ENCODE measurements at places on chromosomes 11 and 22.

DNA sequence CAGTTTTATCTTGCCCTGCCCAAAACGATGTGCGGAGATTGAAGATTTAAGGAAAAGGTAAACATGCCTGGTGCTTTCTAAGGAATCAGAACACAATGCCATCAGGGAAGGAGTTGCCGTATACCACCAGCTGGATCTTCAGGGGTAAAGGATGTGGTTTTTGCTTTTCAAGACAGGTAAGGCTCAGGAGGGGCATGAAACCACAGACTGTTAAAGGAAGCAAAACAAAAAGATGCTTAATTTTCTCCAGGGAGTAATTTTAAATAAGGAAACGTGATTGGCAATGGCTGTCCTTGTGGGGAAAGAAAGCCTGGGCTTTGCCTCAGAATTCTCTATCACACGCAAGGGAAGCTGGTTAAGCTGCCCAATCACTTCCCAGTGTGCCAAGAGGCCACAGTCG is 655.6 kb downstream of the OPCML start:
- no peak for DNase-seq
- H3K27me3 ChIP-seq: no peaks in the 10 kb centered on the region
- no peak overlapping the region for H3K4me3 ChIP-seq
- H3K36me3 ChIP-seq: no peaks in the 10 kb centered on the region

- peaks cover 88% of the 10 kb centered on the region for H3K27me3 ChIP-seq
- no peaks in the 10 kb centered on the region for H3K36me3 ChIP-seq
- no peak overlapping the region for H3K27ac ChIP-seq
- H3K4me1 ChIP-seq: peaks cover 12% of the 10 kb centered on the region
Measured at GRCh38 chr11:20669820-20670684, 666 bp downstream of the NELL1 start.

GRCh38 chr22:27769012-27769411 is 32.5 kb downstream of the MN1 start:
- no peak overlapping the region for H3K4me3 ChIP-seq
- H3K27ac ChIP-seq: no peak overlapping the region
- H3K36me3 ChIP-seq: peaks cover 4% of the 10 kb centered on the region
- DNase-seq: no peak

- no peak for DNase-seq
- no peak overlapping the region for H3K27ac ChIP-seq
- H3K4me1 ChIP-seq: no peaks in the 10 kb centered on the region
- H3K4me3 ChIP-seq: no peak overlapping the region
- H3K36me3 ChIP-seq: no peaks in the 10 kb centered on the region
- no peaks in the 10 kb centered on the region for H3K27me3 ChIP-seq
Measured at GRCh38 chr11:83827520-83827919, 541.4 kb upstream of the CCDC90B start.

- no peak for DNase-seq
- H3K27me3 ChIP-seq: peaks cover 13% of the 10 kb centered on the region
- H3K4me1 ChIP-seq: no peaks in the 10 kb centered on the region
- H3K27ac ChIP-seq: no peak overlapping the region
- H3K36me3 ChIP-seq: peaks cover 2% of the 10 kb centered on the region
- H3K4me3 ChIP-seq: no peak overlapping the region
Measured at GRCh38 chr11:105265845-105266244, 126.3 kb upstream of the CARD18 start.

- H3K4me3 ChIP-seq: no peak overlapping the region
- DNase-seq: no peak
- peaks cover 16% of the 10 kb centered on the region for H3K27me3 ChIP-seq
- H3K36me3 ChIP-seq: no peaks in the 10 kb centered on the region
Measured at GRCh38 chr22:25623310-25623734, 58.8 kb downstream of the GRK3 start.

- peaks cover 26% of the 10 kb centered on the region for H3K36me3 ChIP-seq
- no peak overlapping the region for H3K4me3 ChIP-seq
- peak overlapping the region; percentile 35 for H3K27ac ChIP-seq
- no peaks in the 10 kb centered on the region for H3K27me3 ChIP-seq
- peaks cover 9% of the 10 kb centered on the region for H3K4me1 ChIP-seq
Measured at GRCh38 chr22:31451709-31452571, 37.7 kb downstream of the EIF4ENIF1 start.

- DNase-seq: no peak
- H3K4me3 ChIP-seq: no peak overlapping the region
- H3K27ac ChIP-seq: no peak overlapping the region
- no peaks in the 10 kb centered on the region for H3K27me3 ChIP-seq
- no peaks in the 10 kb centered on the region for H3K4me1 ChIP-seq
Measured at GRCh38 chr11:26909515-26909914, 84.4 kb upstream of the FIBIN start.

DNA sequence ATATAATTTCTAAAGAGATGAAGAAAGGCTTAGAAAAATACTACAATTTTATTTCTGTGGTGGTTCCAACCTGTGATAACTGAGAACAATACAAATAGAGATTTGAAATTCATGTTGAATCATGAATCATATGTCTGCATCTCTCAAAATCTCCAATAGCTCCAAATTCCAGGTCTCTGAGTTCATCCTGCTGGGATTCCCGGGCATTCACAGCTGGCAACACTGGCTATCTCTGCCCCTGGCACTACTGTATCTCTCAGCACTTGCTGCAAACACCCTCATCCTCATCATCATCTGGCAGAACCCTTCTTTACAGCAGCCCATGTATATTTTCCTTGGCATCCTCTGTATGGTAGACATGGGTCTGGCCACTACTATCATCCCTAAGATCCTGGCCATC is at the start of gene OR56B1:
Gene OR56B1, plus strand, starts transcription at position 53 of the 400 bp plus-strand sequence. Its CDS starts 69 bp downstream, at position 122.
- H3K27ac ChIP-seq: no peak within 1 kb of the TSS
- H3K4me1 ChIP-seq: no peaks in the 10 kb centered on the region
- no peak for DNase-seq
- H3K36me3 ChIP-seq: no peaks in the 10 kb centered on the region
- H3K27me3 ChIP-seq: peaks cover 26% of the 10 kb centered on the region
- H3K4me3 ChIP-seq: no peak within 1 kb of the TSS

DNA sequence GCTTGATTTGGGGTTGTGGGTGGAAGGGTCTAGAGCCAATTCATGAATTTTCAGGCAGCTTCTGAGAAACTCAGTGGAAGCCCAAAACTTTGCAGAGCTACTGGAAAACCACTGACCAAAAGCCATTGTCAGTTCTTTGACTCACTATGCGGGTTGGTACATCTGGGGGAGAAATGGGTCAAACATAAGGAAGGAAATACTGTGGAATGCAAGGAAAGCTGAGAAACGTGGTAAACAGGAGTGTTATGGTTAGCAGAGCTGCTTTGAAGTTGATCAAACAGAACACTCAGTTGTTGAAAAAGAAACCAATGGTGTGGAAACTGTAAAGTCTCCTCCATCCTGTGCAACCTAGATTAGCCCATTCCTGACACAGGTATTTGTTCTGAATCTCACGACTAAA is 6.3 kb upstream of the ABTB2 start:
- H3K4me3 ChIP-seq: no peak overlapping the region
- H3K27ac ChIP-seq: no peak overlapping the region
- peaks cover 2% of the 10 kb centered on the region for H3K36me3 ChIP-seq
- peaks cover 3% of the 10 kb centered on the region for H3K4me1 ChIP-seq
- DNase-seq: no peak

DNA sequence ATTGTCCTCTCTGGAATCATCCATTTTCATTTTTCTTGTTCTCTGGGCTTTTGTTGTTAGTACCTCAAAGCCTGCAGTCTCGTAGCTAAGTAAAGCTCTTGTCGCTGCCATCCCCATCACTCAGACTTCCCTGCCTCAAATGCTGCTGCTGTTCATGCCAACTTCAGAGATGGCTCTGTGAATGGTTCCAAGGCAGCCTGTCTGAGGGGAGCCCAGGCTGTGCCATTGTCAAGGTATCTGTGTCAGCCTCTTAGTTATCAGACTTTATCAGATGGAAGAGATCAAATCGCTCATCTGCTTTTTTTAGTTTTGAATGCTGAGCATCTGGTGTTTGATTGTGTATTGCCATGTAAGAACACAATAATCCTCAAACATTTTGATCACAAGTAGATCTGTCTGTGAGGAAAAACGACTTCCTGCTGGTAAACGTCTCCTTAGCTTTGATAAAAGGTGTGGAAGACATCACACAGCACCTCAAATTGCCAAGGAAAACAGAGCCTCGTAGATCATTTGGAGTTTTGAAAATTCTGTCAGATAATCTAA is 304.2 kb upstream of the ZC3H12C start:
- no peak for DNase-seq
- H3K36me3 ChIP-seq: no peaks in the 10 kb centered on the region
- H3K27ac ChIP-seq: no peak overlapping the region
- H3K4me3 ChIP-seq: no peak overlapping the region
- H3K27me3 ChIP-seq: no peaks in the 10 kb centered on the region

DNA sequence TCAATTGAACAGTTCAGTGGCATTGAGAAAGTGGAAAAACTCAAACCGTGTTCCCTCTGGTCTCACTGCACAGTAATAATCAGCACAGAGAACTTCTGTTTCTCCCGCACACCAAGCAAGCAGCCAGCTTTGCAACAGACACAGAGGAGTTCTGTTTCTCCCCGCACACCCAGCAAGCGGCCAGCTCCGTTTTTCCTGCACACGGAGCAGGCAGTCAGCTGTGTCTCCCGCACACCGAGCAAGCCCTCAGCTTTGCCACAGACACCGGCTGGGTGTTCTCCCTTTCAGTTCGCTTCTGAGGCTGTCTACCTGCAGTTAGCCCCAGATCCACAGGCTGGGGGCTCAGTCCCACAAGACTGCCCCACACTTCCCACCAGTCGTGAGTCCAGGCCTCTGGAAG is 9.9 kb upstream of the TALDO1 start:
- no peaks in the 10 kb centered on the region for H3K27me3 ChIP-seq
- no peak overlapping the region for H3K27ac ChIP-seq
- peaks cover 8% of the 10 kb centered on the region for H3K4me1 ChIP-seq
- no peaks in the 10 kb centered on the region for H3K36me3 ChIP-seq
- peak overlapping the region; percentile 31 for H3K4me3 ChIP-seq
- DNase-seq: no peak

DNA sequence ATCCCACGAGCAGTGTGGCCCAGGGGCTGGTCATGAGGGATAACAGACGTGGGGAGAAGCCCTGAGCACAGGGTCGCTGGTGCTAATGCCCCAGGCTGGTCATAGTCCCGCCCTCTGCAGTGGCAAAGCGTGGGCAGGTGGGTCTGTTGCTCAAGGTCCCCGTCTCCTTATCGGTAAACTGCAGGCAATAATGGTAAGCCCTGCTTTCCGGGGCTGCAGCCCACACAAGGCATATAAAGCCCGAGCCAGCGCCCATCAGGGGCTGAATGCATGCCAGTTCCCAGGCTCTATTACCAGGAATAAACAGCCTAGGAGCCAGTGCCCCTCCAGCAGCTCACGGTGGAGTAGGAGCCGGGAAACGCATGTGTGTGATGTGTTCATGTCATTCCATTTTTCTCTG is 261.0 kb downstream of the BRD1 start:
- no peak overlapping the region for H3K27ac ChIP-seq
- H3K4me1 ChIP-seq: peaks cover 5% of the 10 kb centered on the region
- H3K27me3 ChIP-seq: no peaks in the 10 kb centered on the region
- H3K36me3 ChIP-seq: no peaks in the 10 kb centered on the region
- DNase-seq: no peak
- H3K4me3 ChIP-seq: no peak overlapping the region

GRCh38 chr22:29219881-29220670 is 14.4 kb downstream of the EMID1 start:
- no peak overlapping the region for H3K4me3 ChIP-seq
- no peak overlapping the region for H3K27ac ChIP-seq

DNA sequence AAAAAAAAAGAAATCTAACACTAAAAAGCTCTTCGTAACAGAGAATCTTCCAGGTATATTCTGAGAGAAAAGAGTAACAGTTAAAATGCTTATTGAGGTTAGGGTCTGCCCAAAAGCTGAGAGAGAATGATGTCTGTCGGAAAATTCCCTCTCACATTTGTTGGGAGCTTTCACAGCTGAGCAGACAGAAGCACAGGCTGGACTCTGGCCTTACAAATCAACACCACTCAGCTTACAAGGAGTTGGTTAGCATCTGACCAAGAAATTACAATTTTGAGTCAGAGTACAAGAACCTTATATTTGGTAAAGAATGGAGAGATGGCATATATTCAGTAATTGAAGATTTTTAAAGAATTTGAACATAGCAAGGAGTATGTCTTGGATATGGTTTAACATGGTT is 1561.0 kb upstream of the RAG2 start:
- H3K36me3 ChIP-seq: no peaks in the 10 kb centered on the region
- no peak overlapping the region for H3K4me3 ChIP-seq

DNA sequence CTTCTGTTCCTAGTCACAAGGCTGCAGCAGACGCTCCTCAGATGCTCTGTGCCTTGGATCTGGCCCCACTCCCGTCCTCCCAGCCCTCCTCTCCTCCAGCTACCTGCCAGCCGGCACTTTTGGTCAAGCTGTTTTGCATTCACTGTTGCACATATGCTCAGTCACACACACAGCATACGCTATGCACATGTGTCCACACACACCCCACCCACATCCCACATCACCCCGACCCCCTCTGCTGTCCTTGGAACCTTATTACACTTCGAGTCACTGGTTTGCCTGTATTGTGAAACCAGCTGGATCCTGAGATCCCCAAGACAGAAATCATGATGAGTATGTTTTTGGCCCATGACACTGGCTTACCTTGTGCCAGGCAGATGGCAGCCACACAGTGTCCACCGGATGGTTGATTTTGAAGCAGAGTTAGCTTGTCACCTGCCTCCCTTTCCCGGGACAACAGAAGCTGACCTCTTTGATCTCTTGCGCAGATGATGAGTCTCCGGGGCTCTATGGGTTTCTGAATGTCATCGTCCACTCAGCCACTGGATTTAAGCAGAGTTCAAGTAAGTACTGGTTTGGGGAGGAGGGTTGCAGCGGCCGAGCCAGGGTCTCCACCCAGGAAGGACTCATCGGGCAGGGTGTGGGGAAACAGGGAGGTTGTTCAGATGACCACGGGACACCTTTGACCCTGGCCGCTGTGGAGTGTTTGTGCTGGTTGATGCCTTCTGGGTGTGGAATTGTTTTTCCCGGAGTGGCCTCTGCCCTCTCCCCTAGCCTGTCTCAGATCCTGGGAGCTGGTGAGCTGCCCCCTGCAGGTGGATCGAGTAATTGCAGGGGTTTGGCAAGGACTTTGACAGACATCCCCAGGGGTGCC is 109.8 kb downstream of the BCR start:
- peak; percentile 29 for DNase-seq
- H3K4me1 ChIP-seq: peaks cover 15% of the 10 kb centered on the region
- no peak overlapping the region for H3K27ac ChIP-seq
- H3K36me3 ChIP-seq: peaks cover 49% of the 10 kb centered on the region
- no peaks in the 10 kb centered on the region for H3K27me3 ChIP-seq

DNA sequence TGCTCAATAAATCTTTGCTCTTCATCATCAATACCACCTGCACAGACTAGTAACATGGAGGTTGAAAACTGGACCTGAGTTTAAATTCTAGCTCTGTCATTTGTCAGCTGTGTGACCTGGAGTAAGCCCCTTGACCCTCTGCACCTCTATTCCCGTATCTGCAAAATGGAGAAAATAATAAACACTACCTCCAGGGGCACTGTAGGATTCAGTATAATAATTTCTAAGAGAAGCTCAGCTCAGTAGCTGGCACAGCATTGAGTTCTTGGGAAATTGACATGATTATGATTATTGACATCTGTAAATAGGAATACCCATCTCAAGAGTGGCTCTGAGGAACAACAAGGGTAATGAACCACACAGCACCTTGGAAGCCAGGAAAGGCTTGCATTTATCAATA is 78.4 kb downstream of the MN1 start:
- peaks cover 34% of the 10 kb centered on the region for H3K27me3 ChIP-seq
- no peak overlapping the region for H3K27ac ChIP-seq
- H3K4me3 ChIP-seq: no peak overlapping the region
- no peaks in the 10 kb centered on the region for H3K4me1 ChIP-seq
- DNase-seq: no peak

GRCh38 chr11:133064152-133064877 is 468.0 kb downstream of the OPCML start:
- H3K27me3 ChIP-seq: peaks cover 27% of the 10 kb centered on the region
- no peak for DNase-seq
- H3K4me1 ChIP-seq: peaks cover 5% of the 10 kb centered on the region
- no peaks in the 10 kb centered on the region for H3K36me3 ChIP-seq
- H3K4me3 ChIP-seq: no peak overlapping the region
